ENCODE measurements at places on chromosomes 7 and 10.

DNA sequence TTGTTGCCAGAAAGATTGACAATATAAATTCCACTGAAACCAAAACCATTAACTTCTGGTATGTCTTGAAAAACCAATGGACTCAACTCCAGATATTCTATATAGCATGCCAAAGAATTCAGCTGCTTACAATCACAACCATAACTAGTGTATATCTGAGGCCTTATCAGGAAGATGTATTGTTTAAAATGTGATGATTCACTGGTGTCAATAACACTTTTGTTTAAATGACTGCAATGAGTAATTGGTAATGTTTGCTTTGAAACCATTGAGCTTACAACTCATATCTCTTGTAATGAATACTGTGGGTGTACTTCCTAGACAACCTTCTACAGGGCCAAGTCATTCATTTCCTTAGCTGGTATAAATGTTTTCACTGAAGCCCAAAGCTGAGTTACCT, 727.9 kb upstream of the KCND2 start:
- DNase-seq = no peak

DNA sequence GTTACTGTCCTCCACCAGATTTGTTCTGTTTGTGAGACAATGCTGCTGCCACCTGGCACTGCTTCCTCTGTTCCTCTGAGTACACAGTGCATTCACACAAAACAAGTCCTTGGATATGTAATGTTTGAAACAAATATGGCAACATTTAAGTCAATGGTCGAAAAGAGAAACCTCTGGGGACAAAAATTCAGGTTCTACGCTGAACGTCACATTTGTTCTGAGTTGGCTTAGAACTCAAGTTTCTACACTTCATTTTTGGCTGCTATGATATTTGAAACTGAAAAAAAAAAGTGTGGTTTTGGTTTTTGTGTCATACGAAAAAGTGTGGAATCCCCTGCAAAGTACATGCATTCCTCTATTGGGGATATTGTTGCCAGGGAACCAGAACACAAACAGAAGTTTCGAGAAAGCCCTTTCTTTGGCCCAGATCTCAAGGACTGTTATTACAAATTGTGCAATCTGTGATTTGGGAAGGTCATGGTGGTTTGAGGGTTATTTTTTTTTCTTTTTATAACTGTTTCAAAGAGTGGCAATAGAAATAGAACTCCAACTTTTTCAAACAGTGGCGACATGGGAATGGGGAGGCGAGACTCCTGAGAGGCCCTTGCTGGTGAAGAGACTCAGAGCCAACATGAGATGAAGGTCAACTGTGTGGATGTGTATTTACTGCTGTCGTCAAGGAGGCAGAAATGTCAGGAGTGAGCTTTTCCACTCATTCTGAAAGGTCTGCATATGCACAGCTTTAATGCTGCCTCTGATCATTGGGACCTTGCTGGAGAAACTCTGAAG, 127.5 kb downstream of the CUBN start:
- DNase-seq = no peak

GRCh38 chr10:47158116-47159071, 141.6 kb upstream of the GDF10 start:
- no peak for DNase-seq

DNA sequence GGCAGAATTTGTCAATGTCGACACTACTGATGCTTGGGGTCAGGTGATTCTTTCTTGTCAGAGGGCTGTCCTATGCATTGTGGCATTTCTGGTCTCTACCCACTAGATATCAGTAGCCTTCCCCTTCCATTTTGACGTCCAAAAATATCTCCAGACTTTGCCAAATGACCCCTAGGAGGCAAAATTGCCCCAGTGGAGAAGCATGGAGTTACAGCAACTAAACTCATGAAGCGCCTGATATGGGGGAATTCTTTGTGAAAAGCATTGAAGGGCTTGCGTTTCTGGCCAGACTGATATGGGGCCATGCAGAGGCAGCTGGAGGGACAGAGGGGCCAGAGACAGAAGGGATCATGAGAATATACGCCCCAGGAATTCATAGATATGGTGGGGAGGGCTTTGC, 43.6 kb downstream of the ADRB1 start:
- DNase-seq = no peak

DNA sequence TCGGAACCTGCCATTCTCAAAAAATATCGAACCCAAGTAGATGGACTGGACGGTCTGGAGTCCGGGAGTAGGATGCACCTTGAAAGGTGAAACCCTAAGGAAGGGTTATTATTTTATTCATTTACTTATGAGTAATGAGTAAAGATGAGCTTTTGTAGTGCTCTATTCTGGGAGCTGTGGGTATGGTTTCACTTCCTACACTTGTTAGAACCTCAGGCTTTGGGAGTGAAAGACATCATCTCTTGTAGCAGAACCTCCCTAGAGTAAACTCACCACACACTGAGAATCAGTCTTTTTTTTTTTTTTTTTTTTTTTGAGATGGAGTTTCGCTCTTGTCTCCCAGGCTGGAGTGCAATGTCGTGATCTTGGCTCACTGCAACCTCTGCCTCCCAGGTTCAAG, 389.4 kb upstream of the AUTS2 start:
- no peak for DNase-seq

DNA sequence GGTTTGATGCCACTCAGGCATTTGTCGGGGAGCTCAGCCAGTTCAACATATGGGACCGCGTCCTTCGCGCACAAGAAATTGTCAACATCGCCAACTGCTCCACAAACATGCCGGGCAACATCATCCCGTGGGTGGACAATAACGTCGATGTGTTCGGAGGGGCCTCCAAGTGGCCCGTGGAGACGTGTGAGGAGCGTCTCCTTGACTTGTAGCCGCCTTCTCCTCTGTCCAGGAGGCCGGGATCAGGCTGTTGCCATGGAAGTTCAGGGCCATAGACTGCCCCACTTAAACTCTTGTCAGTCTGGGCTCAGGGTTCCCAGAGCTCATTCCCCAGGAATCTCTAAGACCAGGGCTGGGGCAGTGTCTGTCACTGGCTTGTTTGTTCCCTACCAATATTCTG, 11.3 kb downstream of the NPTX2 start:
- DNase-seq = no peak

DNA sequence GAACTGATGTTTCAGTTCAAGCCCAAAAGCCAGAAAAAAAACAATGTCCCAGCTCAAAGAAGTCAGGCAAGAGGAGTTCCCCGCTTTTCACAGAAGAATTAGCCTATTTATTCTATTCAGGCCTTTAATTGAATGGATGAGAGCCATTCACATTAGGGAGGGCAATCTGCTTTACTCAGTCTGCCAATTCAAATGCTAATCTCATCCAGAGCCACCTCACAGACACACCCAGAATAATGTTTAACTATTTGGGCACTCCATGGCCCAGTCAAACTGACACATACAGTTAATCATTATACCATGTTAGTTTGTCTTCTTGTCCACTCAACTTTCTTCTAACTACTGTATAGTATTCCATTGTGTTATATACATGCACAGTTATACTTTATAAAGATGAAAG, 2.6 kb upstream of the NPSR1 start:
- no peak for DNase-seq

DNA sequence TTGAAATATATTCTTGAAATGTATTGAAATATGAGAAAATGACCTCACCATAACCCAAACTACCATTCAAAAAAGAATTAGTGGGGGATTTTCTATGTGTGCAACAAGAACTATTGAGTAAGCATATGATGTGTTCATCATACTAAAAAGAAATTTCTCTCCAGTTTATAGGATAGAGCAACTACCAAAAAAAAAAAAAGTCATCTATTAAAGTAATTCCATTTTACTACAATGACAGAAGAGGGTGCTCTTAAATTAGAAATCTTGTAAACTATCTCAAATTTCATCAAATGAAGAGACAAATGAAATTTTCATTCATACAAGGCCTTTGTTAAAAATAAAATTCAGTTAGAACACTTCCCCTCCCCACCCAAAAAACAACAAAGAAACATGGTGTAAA, 195.4 kb upstream of the PLXDC2 start:
- no peak for DNase-seq

- no peak for DNase-seq
Measured at GRCh38 chr7:148747274-148747673, 48.6 kb downstream of the CUL1 start.

DNA sequence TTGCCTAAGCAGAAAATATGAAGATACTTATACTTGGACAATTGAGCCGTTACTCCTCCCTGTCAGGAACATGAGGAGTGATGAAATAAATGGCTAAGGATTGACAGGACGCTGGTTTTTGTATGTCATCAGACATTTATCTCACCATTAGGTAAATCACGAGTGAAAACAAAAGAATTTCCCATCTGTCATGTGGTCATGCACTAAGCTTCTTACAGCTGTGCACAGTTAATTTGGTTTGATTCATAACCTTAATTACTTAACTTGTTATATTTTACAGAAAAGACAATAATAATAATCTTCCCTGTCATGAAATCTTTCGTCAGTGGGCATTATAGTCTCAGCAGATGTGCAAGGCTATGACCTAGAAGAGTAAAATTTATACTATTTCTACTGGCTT, 266.5 kb downstream of the HGF start:
- DNase-seq = no peak

GRCh38 chr10:124172181-124172916, 79.0 kb upstream of the CHST15 start:
- no peak for DNase-seq

- no peak for DNase-seq
Measured at GRCh38 chr10:95482501-95483233, 78.5 kb downstream of the SORBS1 start.

DNA sequence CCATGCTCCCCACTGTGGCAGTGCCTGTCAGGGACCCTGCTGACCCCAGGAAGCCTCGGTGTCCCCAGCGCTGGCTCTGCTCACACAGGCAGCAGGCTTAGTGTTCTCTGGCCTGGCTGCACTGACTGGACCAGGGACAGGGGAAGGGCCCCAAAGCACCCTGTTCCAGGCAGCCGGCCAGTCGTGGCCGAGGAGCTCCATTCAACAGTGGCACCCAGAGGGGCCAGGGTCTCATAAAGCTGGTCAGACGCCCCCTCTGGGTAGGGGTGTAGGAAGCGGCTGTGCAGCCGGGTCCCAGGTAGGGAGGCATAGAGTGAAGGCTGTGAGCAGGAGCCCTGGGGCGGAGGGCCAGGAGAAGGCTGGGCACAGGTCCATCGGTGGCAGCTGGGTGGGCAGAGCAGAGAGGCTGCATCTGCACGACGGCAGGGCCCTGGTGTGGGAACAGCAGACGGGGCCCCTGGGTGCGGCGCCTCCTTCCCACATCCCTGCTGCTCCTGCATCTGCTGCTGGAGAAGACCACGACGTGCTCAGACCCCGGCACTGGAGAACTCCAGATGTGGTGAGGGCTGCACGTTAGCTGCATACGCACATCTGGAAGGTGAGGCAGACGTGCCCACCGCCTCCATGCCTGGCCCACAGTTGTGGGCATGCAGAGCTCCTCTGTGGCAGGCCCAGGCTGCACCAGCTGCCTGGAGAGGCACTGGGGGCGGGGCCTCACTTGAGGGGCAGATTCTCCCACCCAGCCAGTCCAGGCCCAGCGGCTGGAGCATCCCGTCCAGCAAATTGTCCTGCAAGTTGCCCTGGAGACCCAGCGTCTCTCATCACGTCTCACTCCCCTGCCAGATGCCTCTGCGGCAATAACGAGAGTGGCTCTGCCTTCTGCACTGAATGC, 25.1 kb downstream of the MNX1 start:
- DNase-seq = no peak

DNA sequence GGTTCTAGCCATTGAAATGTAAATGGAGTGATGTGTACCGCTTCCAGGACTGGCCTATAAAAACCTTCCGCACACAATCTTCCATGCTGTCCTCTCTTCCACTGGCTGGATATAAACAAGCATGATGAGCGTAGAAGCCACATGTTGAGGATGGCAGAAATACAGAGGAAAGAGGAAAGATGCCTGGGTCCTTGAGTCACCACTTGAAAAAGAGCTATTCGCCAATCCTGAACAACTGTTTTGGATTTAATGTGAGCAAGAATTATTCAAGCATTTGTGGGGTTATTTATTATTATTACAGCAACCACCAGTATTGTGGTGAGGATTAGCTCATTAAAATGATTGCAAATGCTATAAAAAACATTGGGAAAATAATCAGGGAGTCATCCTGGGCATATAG, 45.8 kb upstream of the PLXNA4 start:
- no peak for DNase-seq

GRCh38 chr10:48241332-48241731, 33.2 kb downstream of the FRMPD2 start:
- no peak for DNase-seq

DNA sequence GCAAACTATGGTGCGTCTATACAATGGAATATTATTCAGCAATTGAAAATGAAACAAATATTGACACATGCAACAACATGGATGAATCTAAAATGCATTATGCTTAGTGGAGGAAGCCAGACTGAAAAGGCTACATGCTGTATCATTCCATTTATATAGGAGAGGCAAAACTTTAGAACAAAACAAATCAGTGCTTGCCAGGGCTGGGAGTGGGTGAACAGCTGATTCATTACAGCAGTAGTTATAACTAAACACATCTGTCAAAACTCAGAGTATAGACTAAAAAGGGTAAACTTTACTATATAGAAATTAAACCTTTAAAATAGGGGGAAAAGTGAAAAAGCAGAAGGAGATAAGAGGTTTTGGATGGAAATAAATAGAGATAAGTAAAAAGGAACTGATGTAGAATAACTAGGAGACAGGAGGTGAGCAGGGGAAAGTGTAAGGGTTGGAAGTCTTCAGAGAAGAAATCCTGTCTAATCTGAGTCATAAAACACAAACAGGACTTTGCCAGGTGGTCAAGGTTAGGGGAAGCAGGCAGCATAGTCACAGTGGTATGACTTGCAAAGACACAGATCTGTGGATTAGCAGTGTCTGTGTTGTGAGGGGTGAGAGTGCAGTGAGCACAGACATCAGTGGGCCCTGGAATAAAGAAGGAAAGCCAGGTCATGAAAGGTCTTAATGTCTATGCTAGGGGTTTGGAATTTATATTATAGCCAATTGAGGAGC, 349.8 kb downstream of the PHTF2 start:
- no peak for DNase-seq

GRCh38 chr7:26646336-26647048, 217.9 kb downstream of the SKAP2 start:
- no peak for DNase-seq

- DNase-seq = no peak
Measured at GRCh38 chr10:43801140-43801539, 152.5 kb upstream of the ZNF32 start.

GRCh38 chr10:603745-604144, 85.7 kb downstream of the DIP2C start:
- DNase-seq = no peak

DNA sequence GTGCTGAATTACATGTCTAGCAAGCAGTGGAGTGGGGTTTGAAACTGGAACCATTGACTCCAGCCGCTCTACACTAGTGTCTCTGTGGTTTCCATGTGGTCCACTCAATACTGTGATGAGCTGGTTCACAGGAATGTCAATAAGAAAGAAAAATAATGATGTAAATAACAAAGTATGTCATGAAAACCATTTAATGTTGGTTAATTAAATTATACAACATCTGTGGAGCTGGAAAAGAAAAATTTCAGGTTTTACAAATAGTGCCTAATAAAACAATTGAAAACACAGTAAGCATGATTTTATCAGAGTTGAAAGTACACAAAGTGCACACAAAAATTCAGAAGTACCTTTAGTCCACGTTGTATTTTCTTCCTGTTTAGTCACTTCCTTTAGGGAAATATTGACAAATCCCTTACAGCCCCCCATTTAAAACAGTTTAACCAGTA, 28.7 kb upstream of the NAMPT start:
- DNase-seq = no peak
